ENCODE measurements at places on chromosomes 2 and 18.

GRCh38 chr2:168614172-168615018 lies 158.3 kb downstream of the CERS6 start:
- no peak for DNase-seq

GRCh38 chr2:40043191-40043590 lies 264.1 kb upstream of the THUMPD2 start:
- DNase-seq = no peak

GRCh38 chr2:209498614-209499013 lies 74.8 kb downstream of the MAP2 start:
- no peak for DNase-seq

DNA sequence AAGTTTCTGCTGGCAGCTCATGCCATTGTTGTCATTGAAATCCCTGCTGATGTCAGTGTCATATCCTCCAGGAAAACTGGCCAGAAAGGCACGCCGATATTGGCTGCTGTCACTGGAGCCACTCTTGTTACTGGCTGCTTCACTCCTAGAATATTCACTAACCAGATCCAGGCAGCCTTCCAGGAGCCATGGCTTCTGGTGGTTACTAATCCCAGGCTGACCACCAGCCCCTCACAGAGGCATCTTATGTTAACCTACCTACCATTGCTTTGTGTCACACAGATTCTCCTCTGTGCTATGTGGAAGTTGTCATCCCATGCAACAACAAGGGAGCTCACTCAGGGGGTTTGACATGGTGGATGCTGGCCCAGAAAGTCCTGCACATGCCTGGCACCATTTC lies 27.0 kb upstream of the MTX2 start:
- no peak for DNase-seq

DNA sequence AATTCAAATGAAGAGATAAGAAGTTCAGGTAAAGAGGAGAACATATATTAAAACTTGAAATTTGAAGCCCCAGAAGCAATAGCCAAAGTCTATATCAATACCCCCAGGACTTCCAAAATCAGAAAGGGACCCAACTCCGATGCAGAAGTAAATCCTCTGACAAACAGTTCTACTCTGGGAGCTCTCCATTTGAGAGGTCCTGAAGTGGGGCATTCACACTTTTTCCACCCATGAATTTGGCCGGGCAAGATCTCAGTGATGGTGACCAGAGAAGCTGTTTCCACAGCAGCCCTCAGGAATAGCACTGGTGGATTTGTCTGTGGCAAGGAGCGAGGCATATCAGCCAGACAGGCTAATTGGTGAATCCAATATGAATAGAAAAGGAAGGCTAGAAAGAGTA lies 313.6 kb upstream of the MC4R start:
- no peak for DNase-seq

DNA sequence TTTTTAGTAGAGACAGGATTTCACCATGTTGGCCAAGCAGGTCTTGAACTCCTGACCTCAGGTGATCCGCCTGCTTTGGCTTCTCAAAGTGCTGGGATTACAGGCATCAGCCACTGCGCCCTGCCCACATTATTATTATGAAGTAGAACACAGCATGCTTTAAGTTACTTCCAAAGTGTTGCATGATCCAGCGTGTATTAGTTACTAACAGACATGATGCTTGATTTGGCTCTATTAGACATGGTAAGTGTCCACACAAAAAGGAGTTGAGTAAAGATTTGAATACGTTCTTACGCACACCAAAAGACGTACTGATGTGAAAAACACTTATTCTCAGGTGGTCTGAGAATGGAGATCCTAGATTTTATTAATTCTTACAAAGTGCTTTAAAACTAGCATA lies 50.0 kb downstream of the SLC38A11 start:
- DNase-seq = no peak

- no peak for DNase-seq
Observed at GRCh38 chr2:235780401-235780800, 286.6 kb downstream of the AGAP1 start.

GRCh38 chr18:9082711-9083510 lies 19.6 kb upstream of the NDUFV2 start:
- no peak for DNase-seq

DNA sequence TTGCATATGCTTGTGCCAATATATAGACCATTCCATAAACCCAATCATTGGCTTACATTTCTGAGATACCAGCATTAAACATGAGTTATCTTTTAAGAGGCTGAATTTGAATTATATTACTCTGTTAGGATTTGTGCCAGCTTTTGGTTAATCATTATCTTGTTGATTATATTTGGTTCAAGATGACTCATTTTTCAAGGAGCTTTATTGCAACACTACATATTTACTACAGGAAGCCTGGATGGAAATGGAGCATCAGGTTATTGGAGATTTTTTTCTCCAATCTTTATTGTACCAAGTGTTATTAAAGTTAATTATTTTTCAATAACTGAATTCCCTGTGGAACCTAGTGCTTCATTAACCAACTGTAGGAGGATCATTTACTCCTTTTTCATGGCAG lies 26.4 kb downstream of the EML4 start:
- DNase-seq = peak; percentile 89

DNA sequence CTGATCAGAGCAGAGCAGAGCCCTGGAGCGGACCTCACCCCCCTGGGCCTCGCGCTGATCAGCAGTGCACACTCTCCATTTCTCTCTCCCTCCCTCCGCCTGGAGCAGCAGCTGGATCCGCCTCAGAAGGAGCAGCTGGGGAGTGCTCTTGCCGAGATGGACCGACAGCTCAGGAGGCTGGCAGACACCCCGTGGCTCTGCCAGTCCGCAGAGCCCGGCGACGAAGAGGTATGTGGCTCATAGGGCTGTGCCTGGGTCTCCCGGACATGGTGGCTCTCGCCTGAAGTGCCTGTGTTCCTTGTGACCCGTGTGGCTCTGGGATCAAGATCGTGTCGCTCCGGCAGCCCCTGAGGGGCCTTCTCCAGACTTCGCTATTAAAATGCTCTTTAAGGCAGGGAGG lies 102.5 kb downstream of the USP40 start:
- DNase-seq = no peak

GRCh38 chr2:120934574-120935338 lies 199.1 kb downstream of the GLI2 start:
- DNase-seq = peak; percentile 57

DNA sequence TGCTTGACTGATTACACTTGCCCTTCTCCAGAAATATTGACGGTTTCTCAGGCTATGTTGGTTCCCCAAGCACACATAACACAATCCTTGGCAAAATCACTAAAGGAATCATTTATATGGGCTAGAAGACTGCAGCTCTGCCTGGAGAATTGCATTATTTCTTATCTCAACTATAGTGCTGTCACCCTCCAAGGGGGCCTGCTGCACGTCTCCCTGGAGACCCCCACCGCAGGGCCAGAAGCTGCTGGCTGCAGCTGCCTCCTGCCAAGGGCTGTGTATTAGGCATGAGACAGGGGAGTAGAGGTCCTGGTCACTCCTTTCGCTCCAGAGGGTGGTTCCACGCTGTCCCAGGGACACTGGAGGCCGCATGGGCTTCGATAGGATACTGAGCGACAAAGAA lies 76.6 kb downstream of the LRRC30 start:
- no peak for DNase-seq

DNA sequence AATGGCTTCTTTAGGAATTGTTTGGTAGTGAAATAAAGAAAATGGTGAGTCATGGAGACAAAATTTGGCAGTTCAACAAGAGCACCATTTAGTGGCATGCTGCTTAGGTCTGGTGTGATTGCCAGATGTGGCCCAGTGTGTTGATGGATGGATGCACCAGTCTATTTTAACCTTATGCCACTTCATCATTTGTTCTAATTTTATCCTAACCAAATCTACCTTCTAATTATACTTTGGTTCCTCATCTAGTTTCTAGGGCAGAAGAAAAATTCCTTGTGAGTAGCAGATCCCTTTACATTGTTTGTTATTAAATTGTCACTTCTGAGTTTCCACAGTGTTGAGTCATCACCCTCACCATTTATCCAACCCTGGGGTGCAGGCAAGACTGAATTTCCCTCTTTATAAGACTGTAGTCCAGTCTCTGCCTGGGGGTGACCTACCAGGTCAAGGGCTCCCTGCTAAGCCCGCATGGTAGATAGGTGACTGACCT lies 32.5 kb downstream of the NABP1 start:
- DNase-seq = no peak

- peak; percentile 47 for DNase-seq
Observed at GRCh38 chr2:39118786-39119499, 1.9 kb downstream of the SOS1 start.

GRCh38 chr2:158489366-158490112 lies 32.8 kb downstream of the PKP4 start:
- no peak for DNase-seq

GRCh38 chr2:147449323-147449991 lies 395.4 kb upstream of the ACVR2A start:
- DNase-seq = no peak

GRCh38 chr2:28168376-28168775 lies 224.3 kb upstream of the FOSL2 start:
- no peak for DNase-seq

DNA sequence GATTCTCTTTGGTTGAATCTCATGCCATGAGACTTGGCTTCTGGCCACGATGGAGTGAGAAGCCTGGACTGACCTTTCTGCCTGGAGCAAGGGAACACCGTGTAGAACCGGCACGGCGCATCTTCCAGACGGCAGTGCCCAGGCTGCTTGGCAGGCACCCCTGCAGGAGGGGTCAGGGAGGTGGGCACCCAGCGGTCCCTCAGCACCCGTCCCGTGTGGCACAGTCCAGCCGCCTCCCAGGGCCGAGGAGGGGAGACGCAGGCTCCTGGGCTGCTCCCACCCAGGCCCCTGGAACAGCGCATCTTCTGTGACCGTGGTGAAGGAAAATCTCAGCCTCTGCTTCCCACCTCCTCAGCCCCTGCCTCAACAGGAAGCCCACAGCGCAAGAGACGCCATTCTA lies 95.7 kb downstream of the CMPK2 start:
- no peak for DNase-seq
